ENCODE measurements at places on chromosomes 6 and 20.

- DNase-seq = no peak
Measured at GRCh38 chr20:52179331-52180179, 12.0 kb downstream of the ZFP64 start.

DNA sequence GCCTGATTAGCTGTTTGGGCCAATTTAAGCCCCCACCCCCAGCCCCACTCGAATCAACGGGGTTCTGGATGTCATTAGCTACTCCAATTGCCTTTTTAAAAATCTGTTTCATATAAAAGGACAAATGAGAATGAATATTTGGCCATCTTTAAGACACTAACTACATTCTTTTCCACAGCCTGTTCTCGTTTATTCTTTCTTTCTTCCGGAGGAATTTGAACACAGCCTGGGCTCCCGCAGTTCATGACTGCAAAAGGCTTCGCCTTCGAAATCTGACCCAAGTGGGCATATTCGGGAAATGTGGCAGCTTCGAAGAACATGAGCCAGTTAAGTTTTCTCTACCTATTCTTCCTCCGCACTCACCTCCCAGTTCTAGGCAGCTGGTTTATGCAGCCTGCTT is 49.4 kb upstream of the NFATC2 start:
- no peak for DNase-seq

DNA sequence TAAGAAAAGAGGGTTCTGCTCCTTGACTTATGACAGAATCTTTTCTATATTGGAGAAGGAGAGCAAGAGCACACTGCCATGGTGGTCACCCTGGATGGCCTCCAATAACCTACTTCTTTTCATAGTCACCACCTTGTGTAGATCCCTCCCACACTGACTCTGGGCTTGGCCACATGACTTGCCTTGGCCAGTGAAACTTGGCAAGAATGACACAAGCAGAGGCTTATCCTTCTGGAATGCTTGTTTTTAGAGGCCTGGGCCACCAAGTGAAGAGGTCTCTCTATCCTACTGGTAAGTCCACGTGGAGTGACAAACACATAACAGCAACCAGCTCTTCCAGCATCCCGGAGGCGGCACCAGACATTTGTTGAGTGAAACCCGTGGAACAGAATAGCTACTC is 349.4 kb upstream of the JARID2 start:
- no peak for DNase-seq

DNA sequence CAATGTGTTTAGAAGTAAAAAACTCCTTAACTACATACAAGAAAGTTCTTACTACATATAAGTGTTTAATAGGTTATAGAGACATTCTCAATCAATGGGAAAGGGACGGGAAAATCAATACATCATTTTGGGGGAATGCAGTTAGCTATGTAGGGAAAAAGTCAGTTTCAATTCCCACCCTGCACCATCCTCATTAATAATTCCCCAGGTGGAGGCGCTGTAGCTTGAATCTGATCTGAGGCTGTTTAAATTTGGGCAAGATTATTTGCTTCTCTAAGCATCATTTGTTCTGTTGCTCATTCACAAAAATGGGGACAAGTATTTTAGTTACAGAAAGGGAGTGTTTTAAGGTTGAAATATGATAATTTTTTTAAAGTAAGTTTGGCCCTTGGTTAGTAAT is 19.1 kb downstream of the OLIG3 start:
- no peak for DNase-seq

DNA sequence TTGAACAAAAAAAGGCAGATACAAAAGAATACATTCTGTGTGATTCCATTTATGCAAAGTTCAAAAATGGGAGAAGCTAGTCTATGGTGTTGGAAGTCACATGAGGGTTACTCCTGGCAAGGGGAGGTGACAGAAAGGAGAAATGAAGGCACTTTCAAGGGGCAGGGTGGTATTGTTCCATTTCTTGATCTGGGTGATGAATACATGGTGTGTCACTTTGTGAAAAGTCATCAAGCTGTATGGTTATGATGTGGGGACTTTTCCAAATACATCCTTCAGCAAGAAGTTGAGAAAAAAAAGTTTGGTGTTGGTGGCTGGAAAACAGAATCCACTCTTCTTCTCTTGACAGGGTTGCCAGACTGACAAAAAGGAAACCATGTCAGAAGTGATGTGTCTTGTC is 60.6 kb upstream of the MDGA1 start:
- no peak for DNase-seq

All from stimulated activated CD4-positive, alpha-beta T cell treated with anti-CD3 and anti-CD28 coated beads, Interleukin-15, amount 100 ng/mL, for 1 hour (primary cell).